Activated naive CD4-positive, alpha-beta T cell (primary cell): ENCODE measurements at places on chromosomes 5 and 9.

- DNase-seq: no peak
Measured at GRCh38 chr9:70954596-70955143, 166.8 kb downstream of the TRPM3 start.

GRCh38 chr5:113225259-113225658 lies 209.5 kb downstream of the TSSK1B start:
- DNase-seq: no peak

- DNase-seq: no peak
Measured at GRCh38 chr5:135822286-135822685, 12.2 kb upstream of the SLC25A48 start.

GRCh38 chr5:108639366-108639765 lies 108.3 kb upstream of the FER start:
- DNase-seq: no peak

DNA sequence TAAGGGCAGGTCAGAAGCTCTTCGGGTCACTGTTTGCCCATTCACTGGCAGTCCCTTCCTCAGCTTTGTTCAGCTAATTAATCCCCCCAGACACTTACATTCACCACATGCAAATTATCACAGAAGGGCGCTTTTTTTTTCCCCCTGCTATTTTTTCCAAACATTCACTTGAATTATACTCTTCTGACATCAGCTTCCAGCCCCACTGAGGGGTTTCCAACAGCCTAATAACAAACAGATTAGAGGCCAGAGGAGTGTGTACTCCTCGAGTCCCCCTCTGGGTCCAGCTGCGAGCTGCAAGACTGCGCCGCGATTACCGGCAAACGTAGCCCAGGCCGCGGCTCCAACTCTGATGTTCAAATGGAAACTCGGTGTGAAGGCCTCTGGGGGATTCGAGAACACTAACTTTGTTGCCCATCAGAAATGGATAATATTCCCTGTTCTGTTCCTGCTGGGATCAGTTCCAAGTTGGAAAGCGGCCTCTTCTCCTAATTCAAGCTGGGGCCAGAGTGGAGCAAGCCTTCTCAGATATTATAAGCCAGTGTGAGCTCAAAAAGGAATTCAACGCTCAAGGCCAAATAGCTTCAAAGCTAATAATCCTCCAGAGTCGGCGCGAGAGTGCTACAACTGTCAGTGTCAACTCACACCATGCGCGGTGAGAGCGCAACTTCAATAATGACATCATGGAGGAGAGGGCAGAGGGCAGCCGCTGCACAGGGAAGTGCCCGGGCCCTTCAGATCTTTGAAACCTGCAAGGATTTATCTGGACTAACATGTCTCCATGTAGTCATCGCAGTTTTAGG lies 560.8 kb downstream of the BNC2 start:
- no peak for DNase-seq

GRCh38 chr9:34456746-34457145 lies 1.6 kb downstream of the FAM219A start:
- DNase-seq: no peak

DNA sequence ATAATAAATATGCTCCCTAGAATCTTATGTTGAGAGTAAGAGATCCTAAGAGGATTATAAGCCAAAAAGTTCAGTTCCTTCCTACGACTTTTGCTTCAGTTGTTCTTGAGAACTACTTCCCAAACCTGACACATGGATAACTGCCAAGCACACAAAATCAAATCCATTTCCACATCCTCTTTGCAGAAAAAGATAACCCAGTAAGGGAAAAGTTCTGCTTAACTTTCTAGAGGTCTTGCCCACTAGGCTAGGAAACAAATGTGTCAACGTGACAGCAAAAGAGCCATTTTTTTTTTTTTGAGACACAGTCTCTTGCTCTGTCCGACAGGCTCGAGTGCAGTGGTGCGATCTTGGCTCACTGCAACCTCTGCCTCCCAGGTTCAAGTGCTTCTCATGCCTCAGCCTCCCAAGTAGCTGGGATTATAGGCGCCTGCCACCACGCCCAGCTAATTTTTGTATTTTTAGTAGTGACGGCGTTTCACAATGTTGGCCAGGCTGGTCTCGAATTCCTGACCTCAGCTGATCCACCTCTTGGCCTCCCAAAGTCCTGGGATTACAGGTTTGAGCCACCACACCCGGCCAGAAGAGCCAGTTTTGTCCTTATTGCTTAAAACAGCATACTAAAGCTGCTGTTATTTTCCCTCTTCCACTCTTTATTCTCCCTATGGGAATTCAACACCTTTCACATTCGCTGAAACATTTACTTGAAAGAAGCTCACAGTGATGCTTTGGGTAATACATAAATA lies 24.2 kb downstream of the CSNK1A1 start:
- no peak for DNase-seq
